ENCODE measurements at places on chromosomes 7 and 10.
A peak's percentile ranks its signal among the peaks of the same experiment; 100 is the strongest.

DNA sequence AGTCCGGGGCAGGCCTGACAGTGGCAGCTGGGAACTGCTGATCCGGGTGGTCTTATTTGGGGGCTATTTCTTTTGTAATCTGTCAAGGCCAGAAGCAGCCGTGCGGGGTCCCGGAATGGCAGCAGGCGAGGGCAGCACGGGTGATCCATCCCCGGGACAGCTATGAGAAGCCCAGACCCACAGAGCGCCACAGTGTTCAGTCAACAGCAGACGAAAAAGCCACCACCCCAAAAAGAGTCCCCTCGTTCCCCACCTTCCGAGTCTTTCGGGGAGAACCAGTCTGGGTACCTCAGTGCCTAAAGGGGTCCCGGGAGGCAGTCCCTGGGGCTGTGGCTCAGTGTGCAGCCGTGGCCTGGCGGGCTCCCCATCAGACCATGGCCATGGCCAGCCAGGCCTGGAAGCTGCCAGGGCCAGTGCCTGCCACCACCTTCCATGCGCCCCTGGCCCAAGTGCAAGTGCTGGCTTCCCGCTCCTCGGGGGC is 125.1 kb upstream of the KCTD7 start:
- DNase-seq: no peak

GRCh38 chr7:129189661-129190310 is 1.4 kb downstream of the SMO start:
- no peak for DNase-seq

DNA sequence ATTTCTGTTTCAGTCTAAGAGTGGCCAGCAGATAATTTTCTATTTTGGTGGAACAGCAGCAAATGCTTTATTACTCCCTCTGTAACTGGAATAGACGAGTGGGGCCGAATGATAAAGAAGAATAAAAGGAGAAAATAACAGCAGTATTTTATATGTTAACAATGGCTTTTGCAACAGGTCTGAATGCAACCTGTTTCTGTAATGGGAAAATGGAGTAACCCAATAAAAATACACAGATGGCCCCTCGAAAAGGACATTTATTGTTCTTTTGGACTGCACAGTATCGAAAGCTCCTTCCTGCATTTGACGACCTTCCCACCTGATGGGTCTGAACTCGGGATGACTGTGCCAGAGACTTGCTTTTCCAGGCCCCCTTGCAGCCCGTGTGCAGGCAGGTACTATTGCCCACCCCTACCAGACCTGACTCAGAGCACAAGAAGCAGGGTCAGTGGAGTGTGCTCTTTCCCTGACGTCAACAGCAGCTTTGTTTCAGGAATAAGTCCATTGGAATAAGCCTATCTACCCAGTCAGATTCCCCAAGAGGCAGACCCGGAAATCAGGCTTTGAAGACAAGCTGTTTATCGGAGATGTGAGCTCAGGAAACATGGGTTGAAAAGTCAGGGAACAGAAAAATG is 306.5 kb upstream of the NEBL start:
- DNase-seq: no peak

DNA sequence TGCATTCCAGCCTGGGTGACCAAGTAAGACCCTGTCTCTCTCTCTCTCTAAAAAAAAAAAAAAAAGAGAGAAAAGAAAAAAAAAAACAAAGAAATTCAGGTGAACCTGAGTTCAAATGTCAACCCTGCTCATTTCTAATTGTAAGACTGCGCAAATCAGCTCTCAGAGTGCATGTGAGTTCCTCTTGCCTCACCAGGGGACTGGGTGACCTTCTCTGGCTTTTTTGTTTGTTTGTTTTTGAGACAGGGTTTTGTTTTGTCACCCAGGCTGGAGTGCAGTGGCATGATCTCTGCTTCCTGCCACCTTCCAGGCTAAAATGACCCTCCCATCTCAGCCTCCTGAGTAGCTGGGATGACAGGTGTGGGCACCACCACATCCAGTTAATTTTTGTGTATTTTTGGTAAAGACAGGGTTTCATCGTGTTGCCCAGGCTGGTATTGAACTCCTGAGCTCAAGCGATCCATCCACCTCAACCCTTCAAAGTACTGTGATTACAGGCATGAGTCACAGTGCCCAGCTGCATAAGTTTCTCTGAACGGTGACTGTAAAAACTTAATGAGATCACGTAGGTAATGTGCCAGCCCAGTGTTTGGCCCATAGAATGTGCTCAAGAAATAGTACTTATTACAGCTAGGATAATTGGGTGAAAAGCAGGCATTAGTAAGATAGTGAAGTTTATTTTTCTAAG is 45.3 kb upstream of the BAMBI start:
- no peak for DNase-seq

GRCh38 chr10:5527332-5528200 is 2.8 kb downstream of the CALML3 start:
- DNase-seq: no peak

GRCh38 chr10:89549510-89549909 is 14.1 kb upstream of the SLC16A12 start:
- no peak for DNase-seq

DNA sequence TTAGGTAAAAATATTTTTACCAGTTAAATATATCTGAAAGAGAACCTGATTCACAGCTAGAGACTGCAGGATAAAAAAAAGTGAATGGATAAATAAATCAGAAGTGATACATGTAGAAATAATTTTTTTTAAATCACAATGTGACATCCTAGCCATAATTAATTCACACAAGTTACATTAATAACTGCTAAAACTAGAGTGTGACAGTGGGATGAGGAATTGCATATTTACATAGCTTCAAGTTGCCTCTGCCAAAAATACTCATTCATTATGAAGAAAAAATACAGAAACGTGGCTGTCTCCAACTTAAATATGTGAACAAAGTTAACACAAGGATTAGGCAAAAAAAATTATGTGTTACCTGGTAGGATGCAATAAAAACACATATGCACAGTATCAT is 473.5 kb upstream of the SEMA3A start:
- no peak for DNase-seq

DNA sequence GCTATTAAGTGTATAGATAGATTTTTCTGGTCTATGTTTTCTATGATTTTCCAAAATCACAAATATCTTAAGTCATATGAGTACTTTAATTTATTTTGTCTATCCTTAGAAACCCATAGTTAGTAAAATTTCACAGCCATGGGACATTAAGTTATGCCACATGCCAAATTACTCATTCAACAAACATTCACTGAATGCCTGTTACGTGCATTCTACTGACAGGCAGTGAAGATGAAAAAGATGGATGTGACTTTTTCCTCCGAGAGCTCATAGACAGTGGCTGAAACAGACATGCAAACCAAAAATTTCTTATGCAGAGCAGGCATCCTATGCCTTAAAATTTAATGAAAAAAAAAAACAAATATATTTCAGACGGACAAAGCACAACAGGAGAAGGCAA is 84.9 kb downstream of the CHRM2 start:
- DNase-seq: no peak

- DNase-seq: no peak
These were observed 100.5 kb upstream of the SLC25A13 start for GRCh38 chr7:96422388-96422787.

GRCh38 chr7:22549051-22549450 is 49.1 kb upstream of the STEAP1B start:
- no peak for DNase-seq

- no peak for DNase-seq
These were observed 12.0 kb upstream of the KLHL7 start for GRCh38 chr7:23093546-23093945.

GRCh38 chr7:95582578-95583293 is 13.6 kb downstream of the PDK4 start:
- DNase-seq: peak; percentile 58

DNA sequence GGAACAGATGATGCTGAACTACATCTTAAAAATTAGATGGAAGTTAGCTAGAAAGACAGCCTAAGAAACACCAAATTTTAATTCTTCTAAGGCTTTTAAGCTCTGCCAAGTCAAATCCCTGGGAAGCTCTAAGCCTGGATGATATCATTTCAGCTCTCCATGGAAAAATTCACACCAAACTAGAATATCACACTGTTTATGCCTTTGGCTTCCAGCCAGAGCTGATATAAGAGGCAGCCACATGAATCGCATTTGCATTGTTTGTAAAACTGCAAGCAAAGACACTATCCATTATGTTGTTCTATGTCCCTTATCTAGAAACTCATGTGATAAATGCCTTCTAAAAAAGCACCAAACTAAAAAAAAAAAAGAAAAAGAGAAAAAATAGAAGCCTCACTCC is 430.4 kb downstream of the GRID1 start:
- DNase-seq: no peak

DNA sequence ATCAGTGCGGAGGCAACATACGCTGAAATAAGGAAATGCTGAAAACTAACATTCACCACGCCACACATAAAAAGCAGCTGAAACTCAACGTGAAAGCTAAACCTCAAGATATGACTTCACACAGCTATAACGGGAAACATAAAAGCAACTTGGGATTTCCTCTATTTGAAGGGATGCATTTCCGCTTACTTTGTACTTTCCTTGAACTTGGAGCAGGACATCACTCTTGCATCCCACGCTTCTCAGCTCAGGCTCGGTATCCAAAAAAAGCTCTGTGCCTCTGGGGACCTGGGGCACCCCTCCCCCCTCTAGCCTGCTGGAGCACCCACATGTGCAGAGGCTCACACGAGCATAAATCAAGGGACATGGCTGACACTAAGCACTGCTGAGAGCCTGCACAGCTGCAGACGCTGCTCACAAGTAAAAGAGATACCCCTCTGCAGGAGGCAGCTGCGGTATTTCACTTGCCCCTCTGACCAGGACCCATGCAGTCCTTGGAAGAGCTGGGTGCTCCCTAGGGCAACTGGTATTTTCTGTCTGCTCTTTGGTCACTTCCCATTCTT is 34.2 kb downstream of the PARD3 start:
- DNase-seq: peak; percentile 59

- DNase-seq: no peak
These were observed 3.9 kb upstream of the NMT2 start for GRCh38 chr10:15172306-15172840.

- no peak for DNase-seq
These were observed 9.0 kb downstream of the ETV1 start for GRCh38 chr7:13980474-13980873.

DNA sequence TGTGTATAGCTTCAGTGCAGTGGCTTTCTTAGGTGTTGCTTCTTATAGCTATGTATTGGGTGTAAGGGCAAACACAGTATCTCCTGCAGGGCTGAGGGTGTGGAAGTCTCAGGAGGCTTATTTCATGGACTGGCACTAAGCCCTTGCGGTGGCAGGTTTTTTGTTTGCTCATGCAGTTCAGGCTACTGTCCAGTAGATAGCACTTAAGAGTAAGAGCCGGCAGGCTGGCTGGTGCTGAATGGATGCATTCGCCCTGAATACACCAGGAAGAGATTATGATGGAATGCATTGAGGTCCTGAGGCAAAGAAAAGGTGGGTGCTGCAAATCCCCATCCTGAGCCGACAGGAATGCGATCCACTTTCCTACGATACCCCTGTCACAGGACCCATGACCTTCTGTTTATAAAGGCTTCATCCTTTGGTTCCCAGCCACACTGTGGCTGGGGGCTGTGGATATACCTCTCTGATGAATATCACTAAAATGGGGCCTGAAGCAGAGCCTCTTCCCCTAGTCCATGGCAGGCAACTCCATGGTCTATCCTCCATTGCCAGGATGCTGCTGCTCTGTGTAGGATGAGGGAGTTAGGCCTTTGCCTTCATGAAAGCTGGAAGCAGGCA is 44.9 kb downstream of the ANXA8 start:
- no peak for DNase-seq

- no peak for DNase-seq
These were observed 36.7 kb upstream of the PRPS1L1 start for GRCh38 chr7:18064242-18064838.

DNA sequence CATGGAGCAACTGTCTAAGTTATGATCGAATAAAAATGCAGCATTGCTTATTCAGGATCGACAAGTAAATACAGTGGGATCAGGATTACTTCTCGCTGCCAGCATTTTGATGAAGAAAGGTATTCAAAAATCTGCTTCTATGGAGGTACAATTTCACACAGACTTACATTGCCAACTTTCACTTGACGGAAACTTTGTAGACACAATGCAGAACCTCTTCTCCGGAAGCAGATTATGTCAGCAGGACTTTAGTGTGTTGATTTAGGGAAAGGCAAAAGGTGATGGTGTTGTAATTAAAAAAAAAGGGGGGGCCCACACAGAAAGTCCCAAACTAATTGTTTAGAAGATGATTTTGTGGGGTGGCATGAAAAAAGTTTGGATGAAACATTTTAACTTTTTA is 462.4 kb upstream of the KLF6 start:
- no peak for DNase-seq

DNA sequence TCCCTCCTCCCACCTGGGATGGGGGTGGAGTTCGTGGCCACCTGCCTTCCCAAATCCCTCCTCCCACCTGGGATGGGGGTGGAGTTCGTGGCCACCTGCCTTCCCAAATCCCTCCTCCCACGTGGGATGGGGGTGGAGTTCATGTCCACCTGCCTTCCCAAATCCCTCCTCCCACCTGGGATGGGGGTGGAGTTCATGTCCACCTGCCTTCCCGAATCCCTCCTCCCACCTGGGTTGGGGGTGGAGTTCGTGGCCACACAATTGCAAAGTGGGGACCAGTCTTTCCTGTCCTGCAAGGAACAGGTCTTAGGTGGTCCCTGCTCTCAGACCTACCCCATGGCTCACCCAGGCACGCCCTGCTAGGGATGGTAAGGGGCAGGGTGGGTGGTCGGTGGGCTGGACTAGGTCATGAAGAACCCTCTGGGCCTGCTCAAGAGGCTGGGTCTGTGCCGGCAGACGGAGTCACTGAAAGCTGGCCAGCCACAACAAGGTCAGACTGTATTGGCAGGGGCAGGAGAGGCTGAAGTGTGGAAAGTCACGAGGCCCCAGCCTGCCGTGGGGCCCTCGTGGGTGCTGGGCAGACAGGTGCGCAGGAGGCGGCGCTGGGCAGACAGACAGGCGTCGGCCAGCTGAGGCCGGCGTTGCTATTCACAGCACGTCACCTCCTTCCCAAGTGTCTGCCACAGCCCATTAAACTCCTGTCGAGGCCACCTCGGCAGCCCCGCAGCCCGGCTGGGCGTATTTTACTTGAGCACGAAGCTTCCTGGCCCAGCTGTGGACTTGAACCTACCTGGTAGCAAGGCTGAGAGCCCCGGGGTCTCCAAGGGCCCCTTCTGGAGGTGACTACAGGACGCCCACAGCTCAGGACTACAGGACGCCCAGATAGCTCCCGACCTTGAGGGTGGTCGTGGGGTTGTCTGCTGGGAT is 4.1 kb downstream of the KNDC1 start:
- no peak for DNase-seq

DNA sequence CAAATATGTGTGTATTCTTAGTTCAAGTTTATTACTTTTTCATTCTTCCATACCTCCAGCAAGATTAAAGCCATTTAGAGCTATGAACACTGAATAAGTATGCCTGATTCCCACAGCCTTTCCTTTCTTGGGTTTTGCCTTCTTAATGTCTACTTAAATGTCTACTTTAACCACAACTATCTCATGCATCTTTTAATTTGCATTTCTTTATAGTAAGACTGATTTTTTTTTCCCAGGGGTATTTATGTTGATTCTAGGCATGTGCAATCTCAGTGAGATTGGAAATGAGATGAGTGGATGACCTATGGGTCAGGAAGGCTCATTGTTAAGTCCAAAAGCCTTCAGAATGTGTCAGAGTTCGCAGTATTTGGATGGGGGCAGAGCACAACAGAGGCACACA is 3.6 kb downstream of the PCBD1 start:
- DNase-seq: no peak

- no peak for DNase-seq
These were observed 89.5 kb upstream of the ACBD5 start for GRCh38 chr10:27330074-27330473.

GRCh38 chr7:6533893-6534495 is 17.3 kb downstream of the GRID2IP start:
- DNase-seq: no peak

- no peak for DNase-seq
These were observed 102.6 kb downstream of the PARP12 start for GRCh38 chr7:139960157-139960556.

Measured in gastrocnemius medialis (tissue), 4 donors.